ENCODE measurements at places on chromosomes 7 and 10.

DNA sequence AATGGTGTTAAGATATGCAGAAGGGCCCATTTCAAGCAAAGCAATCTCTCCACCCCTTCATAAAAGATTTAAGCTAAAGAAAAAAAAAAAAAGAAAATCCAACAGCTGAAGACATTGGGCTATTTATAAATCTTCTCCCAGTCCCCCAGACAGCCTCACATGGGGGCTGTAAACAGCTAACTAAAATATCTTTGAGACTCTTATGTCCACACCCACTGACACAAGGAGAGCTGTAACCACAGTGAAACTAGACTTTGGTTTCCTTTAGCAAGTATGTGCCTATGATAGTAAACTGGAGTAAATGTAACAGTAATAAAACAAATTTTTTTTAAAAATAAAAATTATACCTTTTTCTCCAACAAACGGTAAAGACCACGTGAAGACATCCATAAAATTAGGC lies 28.6 kb downstream of the PPP3CB start:
- no peak for DNase-seq

GRCh38 chr7:101859411-101860106 lies 42.1 kb downstream of the CUX1 start:
- DNase-seq, result no peak

DNA sequence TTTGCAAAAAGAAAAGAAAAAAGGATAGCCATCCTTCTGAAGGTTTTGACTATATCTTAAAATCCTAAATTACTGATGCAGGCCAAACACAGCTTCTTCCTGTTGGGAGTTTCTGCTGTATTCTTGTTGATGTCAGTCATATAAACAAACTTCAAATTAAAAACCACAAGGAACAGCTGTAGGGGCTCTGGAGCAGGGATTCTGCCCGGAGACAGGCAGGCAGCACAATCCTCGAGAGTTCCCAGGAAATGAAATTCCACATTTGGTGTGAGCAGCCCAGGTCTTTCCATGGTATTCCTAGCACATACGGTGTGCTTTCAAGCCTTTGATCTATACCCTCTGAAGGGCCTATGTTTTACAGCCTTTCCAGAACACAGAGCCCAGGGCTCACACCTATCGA lies 43.2 kb downstream of the INSYN2A start:
- no peak for DNase-seq

- DNase-seq, result no peak
These were observed 3.5 kb downstream of the ZP3 start for GRCh38 chr7:76428149-76428823.

DNA sequence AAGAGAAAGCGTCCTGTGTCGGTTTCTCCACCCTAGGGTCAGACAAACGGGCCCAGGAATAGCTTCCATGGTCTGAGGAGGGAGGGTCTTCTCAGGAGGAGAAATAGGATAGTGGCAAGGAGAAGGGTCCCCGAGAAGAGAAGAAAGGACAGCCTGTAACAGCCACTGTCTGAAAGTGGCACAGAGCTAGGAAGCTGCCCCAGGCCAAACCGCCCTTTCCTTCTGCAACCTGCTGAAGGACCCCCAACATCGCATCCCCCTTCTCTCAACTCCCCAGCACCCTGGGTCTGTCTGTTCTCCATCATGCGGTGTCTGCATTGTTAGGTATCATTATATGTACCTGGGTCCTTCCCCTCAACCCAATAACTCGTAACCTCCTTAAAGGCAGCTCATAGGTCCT lies 47.1 kb downstream of the COL17A1 start:
- no peak for DNase-seq

- no peak for DNase-seq
These were observed 90.4 kb upstream of the FAM171A1 start for GRCh38 chr10:15461353-15462108.

GRCh38 chr10:29895456-29895855 lies 163.9 kb downstream of the JCAD start:
- no peak for DNase-seq

GRCh38 chr7:152435384-152436110 lies at the start of gene KMT2C:
KMT2C (minus strand) TSS chr7:152436003; CDS start chr7:152435786, 217 bp downstream.
- peak; percentile 95 for DNase-seq

DNA sequence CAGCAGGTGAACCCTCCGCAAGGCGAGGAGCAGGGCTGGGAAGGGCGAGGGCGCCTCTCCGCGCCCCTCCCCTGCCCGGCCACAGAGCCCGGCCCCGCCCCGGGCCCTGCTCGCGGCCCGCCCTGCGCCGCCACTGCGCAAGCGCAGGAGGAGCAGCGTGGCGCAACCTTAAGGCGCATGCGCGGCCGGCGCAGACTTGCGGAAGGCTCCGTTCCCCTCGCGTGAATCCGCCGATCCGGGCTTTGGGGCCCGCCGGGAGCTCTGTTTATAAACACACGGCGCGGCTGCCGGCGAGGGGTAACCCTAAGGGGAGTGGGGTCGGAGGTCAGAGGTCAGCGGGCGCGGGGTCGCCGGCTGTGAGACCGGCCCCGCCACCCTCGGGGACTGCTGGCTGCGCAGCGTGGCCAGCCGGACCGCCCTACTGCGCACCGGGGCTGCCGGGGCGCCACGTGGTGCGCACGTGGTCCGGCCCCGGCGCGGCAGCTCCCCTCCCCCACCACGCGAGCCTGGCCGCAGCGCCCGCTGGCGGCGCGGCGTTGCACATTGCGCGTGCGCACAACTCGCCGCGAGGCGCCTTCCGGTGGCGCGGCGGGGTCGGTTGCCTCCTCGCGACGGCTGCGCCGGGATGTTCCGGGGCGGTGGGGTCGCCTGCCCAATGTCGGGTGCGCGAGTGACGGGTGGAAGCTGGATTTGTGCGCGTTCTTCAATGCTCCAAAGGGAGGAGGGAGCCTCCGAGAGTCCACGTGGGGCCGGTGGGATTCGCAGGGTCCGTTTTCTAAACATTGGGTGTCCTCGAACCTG lies 40.2 kb upstream of the FOXK1 start:
- DNase-seq, result peak; percentile 96

DNA sequence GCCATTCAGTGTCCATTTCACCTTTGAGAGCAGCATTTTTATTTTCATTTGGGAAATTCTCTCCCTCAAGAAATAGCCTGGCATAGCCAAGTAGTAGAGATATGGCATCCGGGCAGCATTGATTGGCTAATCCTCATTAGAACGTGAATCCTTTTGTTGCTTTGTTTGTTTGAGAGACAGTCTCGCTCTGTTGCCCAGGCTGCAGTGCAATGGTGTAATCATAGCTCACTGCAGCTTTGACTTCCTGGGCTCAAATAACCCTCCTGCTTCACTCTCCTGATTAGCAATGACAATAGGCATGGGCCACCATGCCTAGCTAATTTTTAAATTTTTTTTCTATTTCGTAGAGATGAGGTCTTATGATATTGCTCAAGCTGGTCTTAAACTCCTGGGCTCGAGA lies 1174.9 kb upstream of the AUTS2 start:
- DNase-seq, result no peak

DNA sequence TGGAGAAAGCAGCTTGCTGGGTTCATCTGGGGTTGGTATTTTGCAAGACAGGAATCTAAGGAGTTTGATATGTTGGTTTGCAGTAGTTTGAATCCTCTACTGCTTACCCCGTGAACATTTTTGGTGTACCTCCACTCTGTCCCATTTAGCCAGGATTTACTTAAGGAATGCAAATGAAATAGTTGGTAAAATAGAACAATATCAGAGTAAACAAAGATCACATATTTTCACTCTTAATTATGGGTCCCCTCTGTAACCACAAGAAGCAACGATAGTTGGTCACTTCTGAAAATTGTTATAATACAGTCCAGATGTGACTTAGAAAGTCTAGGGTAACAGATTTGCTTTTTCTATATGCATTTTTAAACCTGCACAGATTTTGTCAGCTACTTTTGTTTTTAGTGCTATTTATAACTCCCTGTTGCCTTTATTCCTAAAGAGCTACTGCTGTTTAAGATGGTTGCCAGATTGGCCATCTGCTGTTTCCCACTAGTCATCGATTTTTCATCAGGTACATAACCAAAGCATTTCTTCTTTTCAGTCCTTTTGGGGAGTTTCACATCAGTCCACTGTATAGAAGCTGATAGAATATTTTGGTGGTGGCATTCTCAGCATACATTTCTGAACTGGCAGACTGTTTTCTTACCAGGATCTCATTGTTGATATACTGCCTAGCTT lies 37.6 kb downstream of the MAPK8 start:
- DNase-seq, result no peak
